ENCODE measurements at places on chromosomes 1 and 21.

DNA sequence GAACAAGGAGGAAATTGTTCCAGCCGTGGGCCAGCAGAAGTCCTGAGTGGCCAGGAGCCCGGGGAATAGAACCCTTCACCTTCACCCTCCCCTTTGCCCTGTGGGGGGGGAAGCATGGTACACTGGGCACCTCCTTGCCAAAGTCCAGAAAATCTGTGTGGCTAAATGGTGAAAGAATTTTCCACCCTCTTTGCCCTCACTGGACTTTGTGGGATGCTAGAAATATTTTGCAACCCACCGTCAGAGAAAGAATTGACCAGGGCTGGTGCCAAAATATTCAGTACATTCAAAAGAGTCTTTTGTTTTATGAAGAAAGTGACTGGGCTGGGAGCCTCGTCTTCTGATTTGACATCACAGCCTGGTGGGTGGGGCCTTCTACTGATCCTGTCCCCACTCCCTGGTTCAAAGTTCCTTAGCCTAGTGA, 14.6 kb downstream of the NFASC start:
- no peak for DNase-seq

GRCh38 chr21:26679284-26679683, 106.2 kb upstream of the CYYR1 start:
- DNase-seq = no peak

DNA sequence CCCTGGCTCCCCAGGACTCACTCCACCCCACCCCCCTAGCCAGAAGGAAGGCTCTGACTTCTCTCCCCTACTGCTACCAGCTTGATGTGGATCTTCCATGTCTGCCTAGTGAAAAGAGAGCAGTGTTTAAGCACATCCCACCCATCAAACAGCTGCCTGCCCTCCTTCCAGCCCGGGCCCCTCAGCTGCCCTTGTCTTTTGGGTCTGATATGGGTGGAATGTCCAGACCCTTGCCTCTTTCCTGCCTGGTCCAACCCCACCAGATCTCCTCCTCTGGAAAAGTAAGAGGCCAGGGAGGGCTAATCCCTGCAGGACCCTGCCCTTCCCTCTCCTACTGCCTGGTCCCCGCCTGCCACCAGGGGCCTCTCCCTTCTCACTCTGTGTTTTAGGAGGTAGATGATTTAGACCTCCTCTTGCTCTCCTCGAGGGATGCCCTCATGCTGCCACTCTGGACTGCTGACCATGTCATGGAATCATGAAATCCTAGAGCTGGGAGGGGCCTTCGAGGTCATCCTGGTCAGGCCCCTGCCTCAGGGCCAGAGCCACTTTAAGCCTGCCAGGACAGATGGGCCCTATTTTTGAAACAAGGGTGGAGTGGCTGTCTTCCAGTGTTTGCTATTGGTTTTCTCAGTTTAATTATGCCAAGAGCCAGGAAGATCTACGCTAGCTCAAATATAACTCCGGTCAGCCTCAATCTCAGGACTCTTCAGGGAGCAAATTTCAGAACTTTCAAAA, 15.8 kb upstream of the HSPG2 start:
- no peak for DNase-seq

DNA sequence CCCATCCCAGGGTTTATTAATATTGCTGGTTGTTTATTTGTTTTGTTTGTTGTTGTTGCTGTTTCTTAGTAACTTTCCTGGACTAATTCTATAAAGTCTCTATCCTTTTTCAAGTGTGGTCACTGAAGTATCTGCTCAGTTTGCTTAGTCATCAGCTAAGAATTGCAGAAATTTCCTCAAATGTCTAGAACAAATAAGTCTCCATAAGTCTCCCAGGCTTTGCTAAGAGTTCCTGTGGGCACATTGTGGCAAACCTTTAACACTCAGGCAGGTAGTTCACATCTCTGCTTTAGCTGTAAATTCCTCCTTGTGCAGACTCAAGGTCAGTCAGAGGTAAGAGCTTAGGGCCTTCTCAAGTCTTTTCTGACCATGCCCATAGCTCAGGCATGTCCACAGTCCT, 38.9 kb upstream of the C1orf185 start:
- no peak for DNase-seq

Measured in naive thymus-derived CD8-positive, alpha-beta T cell (primary cell).